Heart left ventricle (tissue), 16 donors: ENCODE measurements at places on chromosomes 16 and 17. TPM values are rescaled to one million over a fixed set of nuclear protein-coding genes. Genes with fewer than 3 reads are reported as not detected.
A peak's percentile ranks its signal among the peaks of the same experiment; 100 is the strongest.

DNA sequence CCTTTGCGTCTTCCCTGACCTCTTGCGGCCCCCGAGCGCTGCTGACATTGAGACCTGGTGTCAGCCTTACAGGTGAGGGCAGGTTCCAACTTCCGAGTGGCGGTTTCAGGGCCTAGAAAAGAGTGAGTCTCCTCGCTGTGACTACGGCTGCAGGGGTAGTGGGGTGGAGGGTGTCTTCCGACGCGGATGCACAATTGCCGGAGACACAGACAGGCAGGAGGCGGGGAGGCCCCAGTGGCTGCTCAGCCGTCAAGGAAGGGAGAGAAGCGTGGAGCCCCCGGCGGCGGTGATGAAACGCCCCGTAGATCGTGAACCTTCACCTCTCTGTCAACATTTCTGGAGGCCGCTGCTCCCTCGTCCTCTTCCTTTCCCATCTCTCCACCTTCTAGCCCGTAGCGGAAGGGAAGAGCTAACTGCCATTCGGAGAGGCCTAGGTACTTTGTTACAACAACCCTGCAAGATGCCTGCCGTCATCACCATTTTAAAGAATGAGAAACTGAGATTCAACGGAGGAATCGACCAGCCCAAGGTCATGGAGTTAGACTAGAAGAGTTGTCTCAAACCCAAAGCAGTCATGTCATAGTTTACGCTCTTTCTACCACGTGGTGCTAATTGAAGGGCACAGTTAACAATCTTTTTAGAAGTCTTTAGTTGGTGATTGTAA lies 485 bp downstream of the DNAJA3 start:
- DNase-seq = no peak

DNA sequence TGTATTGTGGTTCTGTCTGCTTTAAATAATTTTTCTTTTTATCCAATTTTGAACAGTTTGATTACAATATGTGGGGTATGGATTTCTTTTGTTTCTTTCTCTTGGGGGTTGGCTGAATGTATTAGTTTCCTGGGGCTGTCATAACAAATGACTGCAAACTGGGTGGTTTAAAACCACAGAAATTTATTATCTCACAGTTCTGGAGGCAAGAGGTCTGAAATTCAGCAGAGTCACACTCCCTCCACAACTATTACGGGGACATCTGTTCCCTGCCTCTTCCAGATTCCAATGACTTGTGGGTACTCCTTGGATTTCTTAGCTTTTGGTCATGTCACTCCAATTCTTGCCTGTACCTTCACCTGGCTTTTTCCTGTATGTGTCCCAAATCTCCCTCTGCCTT lies 23.7 kb downstream of the COX11 start:
- no peak for DNase-seq

GRCh38 chr17:66667491-66668030 lies 167.4 kb upstream of the CACNG5 start:
- no peak for DNase-seq

DNA sequence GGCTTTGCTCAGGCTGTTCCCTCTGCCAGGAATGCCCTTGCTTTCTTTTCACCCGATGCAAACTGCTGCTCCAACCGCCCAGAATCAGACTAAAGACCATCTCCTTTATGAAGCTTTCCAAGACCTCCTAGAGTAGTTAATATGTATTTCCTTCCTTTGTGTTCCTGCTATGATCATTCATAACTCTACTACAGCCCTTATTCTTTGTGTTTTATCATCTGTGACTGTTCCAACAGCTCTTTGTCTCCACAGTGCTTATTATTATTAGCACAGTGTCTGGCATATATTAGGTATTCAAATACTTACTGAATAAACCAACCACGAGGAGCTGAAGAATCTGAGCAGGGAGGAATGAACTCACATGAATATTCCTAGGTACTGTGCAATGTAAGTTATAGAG lies 7.6 kb downstream of the PSME3IP1 start:
- no peak for DNase-seq

DNA sequence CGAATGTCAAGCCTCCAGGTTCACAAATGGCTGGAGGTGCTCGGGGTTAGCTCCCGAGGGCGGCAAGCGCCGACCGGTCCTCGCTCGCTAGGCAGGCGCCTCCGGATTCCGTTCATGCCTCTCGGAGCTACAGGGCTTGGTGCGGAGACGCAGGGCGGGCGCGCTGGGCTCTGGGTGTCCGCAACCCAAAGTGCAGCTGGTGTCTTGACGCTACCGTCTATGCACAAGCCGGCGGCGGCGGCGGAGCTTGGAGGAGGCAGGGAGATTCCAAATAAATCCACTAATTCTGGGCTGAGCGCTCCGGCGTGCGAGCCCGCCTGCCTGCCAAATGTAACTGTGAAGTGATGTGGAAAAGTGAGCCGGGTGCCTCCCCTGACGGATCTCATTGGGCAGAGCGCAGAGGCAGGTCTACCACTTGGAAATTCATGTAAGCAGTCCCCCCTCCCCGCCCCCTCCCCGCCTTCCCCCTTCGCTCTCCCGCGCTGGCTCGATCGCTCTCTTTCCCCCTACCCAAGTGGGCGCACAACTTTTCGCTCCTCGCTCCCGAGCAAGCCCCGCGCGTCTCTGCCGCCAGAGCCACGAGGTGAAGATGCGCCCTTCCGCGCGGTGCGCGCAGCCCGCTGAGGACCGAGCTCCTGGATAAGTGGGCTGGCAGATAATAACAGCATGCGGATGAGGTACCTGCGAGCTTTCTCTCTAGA lies at the start of gene CDH8:
CDH8 (minus strand) TSS at position 338 of the 701 bp plus-strand sequence. CDS start 15,035 bp downstream, outside the sequence.
- DNase-seq = peak; percentile 22

DNA sequence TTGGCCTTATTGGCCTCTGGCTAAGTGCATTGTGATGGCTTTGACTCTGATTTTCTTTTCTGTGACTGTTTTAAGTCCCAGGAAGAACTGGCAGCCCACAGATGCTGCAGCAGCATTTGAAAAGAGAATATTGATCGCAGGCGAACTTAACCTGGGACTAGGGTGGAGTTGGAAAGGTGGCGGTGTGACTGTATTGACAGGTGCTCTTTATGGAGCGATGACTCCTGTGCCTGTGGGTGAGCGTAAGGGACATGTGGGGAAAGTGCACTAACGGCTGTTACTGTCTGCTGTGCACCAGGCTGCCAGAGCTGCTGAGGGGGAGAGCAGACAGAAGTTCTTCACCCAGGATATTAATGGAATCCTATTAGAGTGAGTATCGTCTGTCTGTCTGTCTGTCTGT lies 21.3 kb downstream of the UBN1 start:
- DNase-seq = no peak

GRCh38 chr16:30761427-30761927 lies 385 bp downstream of the CFAP119 start:
- peak; percentile 55 for DNase-seq

GRCh38 chr16:853981-854807 lies 53.7 kb upstream of the GNG13 start:
- DNase-seq = peak; percentile 20

DNA sequence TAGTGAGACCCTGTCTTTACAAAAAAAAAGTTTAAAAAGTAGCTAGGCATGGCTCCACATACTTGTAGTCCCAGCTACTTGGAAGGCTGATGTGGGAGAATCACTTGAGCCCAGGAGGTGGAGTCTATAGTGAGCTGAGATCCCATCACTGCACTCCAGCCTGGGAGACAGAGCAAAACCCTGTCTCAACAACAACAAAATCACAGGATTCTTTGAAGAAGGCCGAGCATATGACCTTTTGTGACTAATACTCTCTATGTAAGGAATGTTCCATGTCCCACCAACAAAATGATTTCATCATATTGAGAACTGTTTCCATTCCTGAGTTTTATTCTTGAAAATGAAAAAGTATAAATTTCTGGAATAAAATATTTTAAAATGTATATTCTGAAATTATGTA lies 58.9 kb upstream of the EFCAB3 start:
- DNase-seq = no peak

DNA sequence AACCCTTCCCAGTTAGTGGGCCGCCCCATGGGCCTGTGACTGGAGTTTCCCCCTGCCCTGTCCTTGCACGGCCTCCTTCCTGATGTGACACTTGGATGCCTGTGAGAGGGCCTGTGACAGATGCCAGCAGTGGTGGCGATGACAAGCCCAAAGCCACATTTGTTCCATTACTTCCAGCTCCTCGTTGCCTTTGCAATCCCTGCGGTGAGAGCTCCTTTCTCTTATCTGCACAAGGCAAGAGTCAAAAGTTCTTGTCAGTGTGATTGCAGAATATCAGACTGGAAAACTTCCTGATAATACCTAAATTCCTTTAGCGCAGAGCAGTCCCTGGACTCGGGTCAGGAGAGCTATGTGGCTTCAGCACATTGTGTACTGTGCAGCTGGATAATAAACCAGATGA lies 54.4 kb upstream of the ARHGAP44 start:
- DNase-seq = peak; percentile 90

- DNase-seq = no peak
Measured at GRCh38 chr16:68481636-68482035, 33.3 kb upstream of the SMPD3 start.

GRCh38 chr17:43812396-43813265 lies 20.3 kb downstream of the MPP3 start:
- DNase-seq = no peak

GRCh38 chr17:72465191-72466024 lies 344.6 kb downstream of the SOX9 start:
- DNase-seq = no peak

GRCh38 chr16:52123842-52124241 lies 423.1 kb downstream of the TOX3 start:
- DNase-seq = no peak

- no peak for DNase-seq
Measured at GRCh38 chr17:75295201-75296158, 6.2 kb upstream of the SLC25A19 start.

DNA sequence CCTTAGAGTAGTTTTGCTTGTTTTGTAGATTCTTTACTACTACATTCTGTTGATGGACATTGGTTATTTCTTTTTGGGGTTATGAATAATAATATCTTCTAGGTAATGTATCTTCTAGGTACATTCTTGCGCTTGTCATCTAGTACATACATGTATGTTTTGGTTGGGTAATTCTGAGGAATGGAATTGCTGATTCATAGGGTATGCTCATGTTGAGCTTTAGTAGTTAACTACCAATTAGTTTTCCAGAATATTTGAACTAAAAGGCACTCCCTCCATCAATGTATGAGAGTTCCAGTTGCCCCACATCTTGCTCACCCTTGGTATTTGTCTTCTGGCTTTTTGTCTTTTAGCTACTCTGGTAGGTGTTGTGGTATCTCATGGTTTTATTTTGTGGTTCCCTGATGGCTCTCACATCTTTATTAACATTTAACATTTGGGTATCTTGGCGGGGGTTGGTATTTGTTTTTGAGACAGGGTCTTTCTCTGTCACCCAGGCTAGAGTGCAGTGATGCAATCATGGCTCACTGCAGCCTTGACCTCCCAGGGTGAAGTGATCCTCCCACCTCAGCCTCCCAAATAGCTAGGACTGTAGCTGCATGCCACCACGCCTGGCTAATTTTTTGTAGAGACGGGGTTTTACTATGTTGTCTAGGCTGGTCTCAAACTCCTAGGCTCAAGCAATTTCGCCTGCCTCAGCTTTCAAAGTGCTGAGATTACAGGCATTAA lies 47.1 kb downstream of the SLC6A4 start:
- no peak for DNase-seq

DNA sequence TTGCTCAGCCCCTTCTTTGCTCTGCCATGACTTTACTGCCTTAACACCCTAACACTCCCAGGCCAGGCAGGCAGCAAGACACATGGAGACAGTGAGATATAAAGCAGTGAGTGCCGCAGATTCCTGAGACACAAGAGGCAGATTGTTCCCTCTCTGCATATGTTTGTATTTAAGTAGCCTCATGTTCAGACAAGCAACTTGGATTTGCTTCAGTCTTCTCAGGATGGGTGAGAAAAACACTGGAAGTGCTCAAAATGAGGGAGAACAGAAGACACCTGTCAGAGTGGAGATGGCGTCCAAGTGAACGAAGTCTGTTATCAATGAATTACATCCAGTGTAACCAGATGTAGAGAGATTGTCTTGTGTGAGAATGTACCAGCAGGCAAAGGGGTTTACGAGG lies 86.8 kb downstream of the CES1 start:
- DNase-seq = no peak

DNA sequence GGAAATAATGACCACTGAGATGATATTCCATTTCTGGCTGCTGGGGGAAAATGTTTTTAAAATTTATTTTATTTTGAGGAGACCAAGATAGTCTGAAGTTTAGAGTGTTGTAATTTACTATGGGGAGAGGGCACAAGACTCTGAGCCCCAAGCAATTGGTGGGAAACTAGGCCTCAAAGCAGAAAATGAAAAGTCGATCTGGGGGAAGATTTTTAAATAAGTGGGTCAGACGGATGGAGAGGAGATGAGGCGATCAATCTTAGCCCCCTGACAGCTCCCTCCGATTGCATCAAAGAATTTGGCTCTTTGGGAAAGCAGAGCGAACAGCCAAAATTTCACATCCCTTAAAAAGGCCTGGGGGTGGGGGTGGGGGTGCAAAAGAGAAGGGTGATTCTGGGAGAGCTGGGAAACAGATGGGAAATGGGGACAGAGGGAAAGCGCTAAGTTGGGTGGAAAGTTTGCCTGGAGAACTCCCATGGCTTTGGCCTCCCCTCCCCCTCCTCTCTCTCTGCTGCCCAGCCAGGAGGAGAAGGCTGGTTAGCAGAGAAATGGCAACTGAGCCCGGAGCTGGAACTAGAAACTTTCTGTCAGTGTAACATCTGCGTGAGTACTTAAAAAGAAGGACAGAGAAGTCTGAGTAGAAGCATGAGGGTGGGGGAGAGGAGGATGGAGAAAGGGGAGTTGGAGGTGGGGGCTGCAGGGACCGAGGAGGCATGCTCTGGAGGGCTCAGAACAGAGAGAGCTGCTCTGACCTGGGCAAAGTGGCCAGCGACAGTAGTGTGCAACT lies 1.4 kb upstream of the HOXB2 start:
- DNase-seq = no peak

DNA sequence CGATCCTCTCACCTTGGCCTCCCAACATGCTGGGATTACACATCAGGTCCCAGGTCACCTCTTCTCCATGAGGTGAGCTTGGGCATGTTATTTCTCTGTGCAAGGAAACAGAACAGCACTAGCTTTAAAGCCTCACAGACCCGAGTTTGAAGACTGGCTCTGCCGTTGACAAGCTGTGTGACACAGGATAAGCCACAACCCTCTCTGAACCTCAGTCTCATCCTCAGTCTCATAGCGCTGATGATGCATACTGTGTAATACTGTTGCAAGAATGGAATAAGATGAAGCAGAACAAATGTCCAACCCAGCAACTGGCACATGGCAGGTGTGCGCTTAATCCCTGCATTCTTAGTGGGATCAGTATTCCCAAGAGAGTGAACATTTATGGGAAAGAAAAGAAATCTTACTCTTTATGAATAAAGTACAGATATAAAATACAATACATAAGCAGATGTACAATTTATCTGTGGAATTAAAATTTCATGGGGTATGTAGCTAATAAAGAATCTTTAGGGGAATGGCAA lies 43.5 kb downstream of the ABAT start:
- DNase-seq = no peak

Gene KCNJ18
- not detected for total RNA-seq

Gene SYCE1L
- total RNA-seq = 2.0 TPM

Gene SNRNP25
- total RNA-seq = 53.0 TPM

Gene LRRC37A
- 0.48 TPM for total RNA-seq

Gene TMEM100
- 9.3 TPM for total RNA-seq

Gene KRTAP4-5
- total RNA-seq = not detected

Gene EIF1
- total RNA-seq = 1,111 TPM
